ENCODE measurements at places on chromosomes 1 and 21.

DNA sequence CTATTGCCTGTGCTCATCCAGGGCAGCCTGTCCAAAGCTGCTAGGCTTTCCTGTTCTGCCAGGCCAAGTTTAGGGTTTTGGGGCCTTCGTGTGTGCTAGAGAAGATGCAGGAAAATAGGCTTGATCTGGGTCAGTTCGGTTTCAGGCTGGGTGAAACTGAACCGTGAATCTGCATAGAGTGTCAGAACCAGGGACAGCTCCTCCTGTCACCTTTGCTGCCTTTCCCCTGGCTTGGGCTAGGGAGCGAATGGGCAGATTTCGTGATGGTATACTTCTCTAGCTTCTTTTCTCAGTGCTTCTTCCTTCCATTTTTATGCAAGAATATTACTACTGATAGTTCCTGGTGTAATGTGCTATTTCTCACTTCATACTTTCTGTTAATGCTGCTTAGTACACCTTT is 6.0 kb upstream of the AGO1 start:
- DNase-seq, result no peak

GRCh38 chr1:213719462-213719861 is 268.3 kb upstream of the PROX1 start:
- no peak for DNase-seq

- DNase-seq, result no peak
Measured at GRCh38 chr1:1359664-1360468, 1.5 kb upstream of the MXRA8 start.

- DNase-seq, result peak; percentile 65
Measured at GRCh38 chr1:60427701-60428100, 354.1 kb upstream of the C1orf87 start.

DNA sequence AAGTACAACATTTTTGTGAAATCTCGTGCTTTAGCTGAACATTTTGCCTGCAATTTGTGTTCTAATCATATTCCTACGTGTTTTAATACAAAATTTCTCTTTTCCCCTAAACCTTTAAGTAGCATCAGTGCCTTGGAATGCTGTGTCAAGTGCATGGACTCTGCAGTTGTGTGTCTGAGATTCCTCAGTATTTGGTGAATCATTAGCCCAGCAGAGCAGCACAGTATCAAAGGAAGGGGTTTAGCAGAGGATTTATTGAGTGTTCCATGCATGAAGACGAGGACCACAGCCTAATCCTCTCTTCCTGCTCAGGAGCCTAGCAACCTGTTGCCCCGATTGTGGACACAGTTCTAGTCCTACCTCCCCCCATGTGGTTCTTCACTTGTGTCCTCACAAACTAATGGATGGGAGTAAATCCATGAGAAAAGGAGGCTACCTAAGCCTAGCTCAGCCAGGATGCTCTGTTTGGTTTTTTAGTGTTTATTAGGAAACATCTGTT is 29.3 kb upstream of the PCP4 start:
- no peak for DNase-seq

DNA sequence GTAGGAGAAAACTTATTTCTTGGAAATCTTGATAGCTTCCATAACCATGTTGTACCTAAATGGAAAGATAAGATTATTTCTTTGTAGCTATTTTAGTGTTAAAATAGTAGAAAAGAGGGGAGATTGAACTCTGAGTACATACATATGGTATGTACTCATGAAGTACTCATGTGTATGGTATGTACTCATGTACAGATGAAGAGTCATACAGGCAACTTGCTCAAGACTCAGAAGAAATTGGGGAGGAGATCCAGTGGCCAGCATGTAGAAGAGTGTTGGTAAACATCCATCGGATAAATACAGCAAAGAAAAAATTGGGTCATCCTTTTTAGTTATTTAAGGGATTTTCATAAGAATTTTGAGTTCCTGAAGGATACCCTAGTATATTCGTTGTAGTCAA is 29.0 kb downstream of the MDM4 start:
- DNase-seq, result no peak

GRCh38 chr1:248793592-248793991 is 32.1 kb downstream of the SH3BP5L start:
- DNase-seq, result no peak

DNA sequence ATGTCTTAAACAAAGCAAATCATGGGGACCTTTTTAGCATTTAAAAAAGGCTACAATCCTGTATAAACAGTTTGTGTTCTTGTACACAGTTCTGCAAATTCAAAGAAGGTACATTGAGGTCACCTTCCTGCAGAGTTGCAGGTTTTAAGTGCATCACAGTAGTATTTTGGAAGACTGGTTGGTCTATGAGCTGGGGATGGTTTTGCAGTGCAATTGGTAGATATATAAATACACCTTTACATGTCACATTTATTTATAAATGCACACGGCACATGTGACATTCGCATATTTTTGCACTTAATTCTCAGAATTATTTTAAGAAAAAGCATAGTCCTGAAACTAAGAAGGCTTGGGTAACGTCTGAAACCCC is 599 bp upstream of the ITPKB start:
- no peak for DNase-seq

DNA sequence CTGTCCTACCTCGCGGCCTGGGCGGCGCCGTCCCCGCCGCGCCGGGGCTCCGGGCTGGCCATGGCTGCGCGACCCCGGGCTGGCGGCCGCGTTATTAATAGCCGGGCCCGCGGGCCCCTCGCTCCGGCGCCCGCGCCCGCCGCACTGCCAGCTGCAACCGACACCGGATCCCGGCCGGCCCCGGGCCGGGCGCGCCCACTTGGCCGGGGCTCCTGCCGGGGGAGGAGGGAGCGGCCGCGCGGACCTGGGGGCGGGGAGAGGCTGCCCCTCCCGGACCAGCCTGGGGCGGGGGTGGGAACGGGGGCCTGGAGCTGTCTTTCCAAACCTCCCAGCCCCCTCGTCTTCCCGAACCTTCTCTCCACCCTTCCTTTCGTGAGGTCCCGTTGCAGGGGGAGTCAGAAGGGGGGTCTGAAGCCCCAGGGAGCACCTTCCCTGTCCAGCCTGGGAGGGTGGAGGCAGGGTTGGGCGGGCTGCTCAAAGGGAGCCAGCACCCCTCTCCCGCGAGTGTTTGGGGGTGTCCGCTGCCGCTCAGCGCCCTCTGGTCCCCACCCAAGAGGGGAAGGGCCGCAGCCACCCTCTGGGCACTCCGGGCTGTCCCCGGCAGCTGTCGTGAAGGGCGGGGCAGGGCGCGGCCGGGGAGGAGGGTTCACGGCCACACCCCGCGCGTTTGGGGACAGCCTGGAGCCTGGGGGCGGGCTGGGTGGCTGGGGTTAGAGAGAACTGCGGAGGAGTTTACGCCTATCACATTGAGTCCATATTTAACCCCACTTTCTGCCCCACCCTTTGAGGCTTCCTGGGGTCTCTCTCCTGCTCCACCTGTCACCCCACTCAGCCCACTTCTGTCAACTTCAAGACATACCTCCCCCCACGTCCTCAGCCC is at the start of gene SYNC:
TSS of gene SYNC (minus strand) at position 172 of the 880 bp plus-strand sequence. CDS start at position 62, 110 bp downstream.
- DNase-seq, result no peak

GRCh38 chr1:58585581-58586151 is 8.6 kb upstream of the TACSTD2 start:
- DNase-seq, result no peak

DNA sequence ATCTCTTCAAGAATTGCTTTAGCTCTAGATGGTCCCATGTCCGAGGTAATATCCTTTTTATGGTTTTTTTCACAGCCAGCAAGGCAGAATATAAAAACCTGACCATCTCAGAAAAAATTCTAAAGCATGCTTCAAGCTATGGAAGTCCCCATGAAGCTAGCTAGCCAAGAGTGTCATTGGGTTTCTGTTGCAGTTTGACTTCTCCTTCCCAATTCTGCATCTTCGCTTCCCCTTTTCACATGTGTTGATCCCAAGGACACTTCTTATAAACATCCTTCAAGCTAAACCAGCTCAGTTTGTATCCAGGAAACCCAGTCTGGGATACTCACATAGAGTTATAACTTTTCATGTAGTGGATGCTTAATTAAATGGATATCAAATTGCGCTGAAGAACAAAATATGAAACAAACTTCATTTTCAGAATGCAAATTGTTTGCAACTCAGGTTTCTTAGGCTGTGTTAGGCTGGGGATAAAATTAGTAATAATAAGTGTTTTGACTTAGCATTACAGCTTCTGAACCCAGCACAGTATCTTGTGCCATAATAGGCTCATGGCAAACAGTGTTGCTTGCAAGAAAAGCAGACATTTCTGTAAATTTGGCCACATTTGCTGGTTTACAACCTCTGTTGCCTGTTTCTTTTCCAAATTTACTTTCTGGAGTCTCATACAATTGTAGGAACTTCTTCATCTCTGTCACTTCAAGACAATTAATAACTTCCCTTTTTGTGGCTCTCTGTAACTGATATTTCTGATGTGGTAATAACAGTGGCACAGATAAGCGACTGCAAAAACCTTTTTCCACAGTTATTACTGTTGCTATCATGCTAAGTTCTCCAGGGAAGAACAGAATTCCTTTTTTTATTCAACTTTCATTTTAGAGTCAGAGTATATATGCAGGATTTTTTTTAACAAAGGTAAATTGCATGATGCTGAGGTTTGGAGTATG is 53.2 kb downstream of the NCAM2 start:
- no peak for DNase-seq

GRCh38 chr1:117964290-117965038 is 34.9 kb downstream of the WDR3 start:
- no peak for DNase-seq

GRCh38 chr1:62687903-62688686 is at the start of gene DOCK7:
TSS of gene DOCK7 (minus strand) at chr1:62688386. CDS start at chr1:62688264, 122 bp downstream.
- peak; percentile 89 for DNase-seq

GRCh38 chr1:162918151-162918754 is 57.3 kb upstream of the CCDC190 start:
- no peak for DNase-seq

DNA sequence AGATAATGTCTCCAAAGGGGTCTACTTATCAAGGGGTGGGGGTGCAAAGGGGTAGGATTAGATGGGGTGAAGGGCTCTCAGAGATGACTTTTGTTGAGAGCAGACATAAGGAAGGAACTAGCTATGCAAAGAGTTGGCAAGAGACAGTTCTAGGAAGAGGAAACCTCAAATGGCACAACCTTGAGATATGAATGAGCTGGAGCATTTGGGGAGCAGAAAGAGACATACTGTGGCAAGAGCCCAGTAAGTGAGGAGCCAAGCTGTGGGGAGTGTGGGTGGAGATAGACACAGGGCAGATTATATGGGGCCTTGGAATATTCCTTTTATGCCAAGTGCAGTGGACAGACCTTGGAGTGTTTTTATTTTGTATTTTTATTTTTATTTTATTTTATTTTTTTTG is 84.8 kb upstream of the BTG3 start:
- no peak for DNase-seq

DNA sequence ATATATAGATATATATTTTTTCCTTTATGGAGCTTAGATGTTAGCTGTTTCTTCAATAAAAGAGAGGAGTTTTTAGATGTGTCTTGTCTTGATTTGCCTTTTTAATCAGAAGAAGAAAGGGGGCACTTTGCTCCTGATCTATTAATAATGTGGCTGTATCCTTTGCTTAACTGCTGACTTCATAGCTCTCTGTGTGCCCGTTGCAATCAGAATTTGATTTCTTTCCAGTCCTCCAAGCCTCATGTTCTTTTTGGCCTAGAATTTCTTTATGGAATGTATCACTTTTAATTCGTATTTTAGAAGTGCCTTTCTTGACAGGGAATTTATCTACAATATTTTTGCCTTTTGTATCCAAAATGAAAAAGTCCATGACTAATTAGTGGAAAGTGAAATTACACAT is 85.3 kb downstream of the C1orf21 start:
- DNase-seq, result no peak

DNA sequence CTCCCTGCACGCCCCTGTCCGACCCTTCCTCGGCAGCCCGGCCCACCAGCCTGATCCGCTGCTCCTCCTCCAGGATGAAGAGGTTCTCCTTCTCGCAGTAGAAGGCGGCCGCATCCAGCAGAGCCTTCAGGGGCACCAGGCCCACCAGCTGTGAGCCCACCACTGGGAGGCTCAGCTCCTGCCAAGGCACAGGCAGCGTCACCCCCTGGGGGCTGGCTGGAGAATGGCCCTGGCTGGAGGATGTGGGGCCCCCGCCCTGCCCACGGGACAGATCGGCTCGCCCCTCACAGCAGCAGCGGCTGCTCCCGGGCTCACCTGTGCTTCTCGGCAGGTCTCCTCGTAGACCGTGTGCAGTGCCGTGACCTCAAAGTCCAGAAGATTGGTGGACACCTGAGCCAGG is 5.3 kb downstream of the FTCD start:
- no peak for DNase-seq

GRCh38 chr1:220966041-220966440 is 86.8 kb downstream of the HLX start:
- DNase-seq, result no peak

GRCh38 chr1:219954736-219955421 is 26.5 kb upstream of the SLC30A10 start:
- no peak for DNase-seq

- no peak for DNase-seq
Measured at GRCh38 chr1:66542314-66542713, 8.4 kb downstream of the SGIP1 start.

DNA sequence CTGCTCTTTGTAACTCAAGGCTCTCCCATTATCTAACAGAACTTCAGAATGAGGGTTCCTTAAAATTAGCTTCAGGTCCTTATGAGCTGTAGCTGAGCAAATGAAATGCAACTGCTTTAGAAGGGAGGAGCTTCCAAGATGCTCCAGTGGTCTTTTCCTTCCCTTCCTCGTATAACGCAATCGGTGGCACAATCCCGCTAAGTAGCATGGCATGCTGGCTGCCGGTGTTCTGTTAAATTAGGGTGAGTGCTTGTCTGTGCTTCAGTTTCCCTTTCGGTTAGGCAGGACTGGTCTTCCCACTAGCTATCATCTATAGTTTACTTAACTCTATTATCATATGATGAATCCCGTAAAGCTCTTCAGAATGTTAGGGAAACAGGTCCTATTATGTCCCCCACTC is 917 bp downstream of the KIAA0040 start:
- no peak for DNase-seq

- DNase-seq, result peak; percentile 89
Measured at GRCh38 chr1:155978325-155978972, at the start of gene ARHGEF2. TSS of gene ARHGEF2 (minus strand) at chr1:155978547. CDS start at chr1:155978427, 120 bp downstream.

DNA sequence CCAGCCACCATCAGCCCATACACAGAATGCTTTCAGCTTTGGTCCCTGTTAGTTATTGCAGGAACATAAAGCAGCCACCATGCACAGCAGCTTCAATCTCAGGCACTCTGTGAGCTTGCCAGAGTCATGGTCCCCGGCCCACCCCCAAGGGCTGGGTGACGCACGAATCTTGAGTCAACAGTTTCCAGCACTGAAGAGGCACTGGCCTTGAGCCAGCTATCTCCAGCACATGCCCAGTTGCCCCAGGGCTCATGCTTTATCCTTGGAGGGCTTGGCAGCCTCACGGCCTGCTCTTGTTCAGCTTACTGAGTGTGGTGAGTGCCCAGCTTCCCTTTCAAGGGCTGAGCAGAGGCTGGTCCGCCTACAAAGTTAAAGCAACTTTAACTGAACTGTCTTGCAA is 200.7 kb upstream of the RAB4A start:
- DNase-seq, result peak; percentile 35

Data from A673 (cell line).